NCI-H446 treated with DMSO at 0.1 percent for 48 hours (cell line): ENCODE measurements at places on chromosomes 6 and 20.

- DNase-seq: no peak
These were observed 1.4 kb downstream of the ELOVL5 start for GRCh38 chr6:53347250-53347920.

- no peak for DNase-seq
These were observed 533.7 kb downstream of the BCKDHB start for GRCh38 chr6:80640176-80640575.

GRCh38 chr6:53128842-53129241 lies 19.8 kb downstream of the GCM1 start:
- no peak for DNase-seq

- no peak for DNase-seq
These were observed 81.7 kb upstream of the GATA5 start for GRCh38 chr20:62557462-62557861.
